Natural killer cell treated with Interleukin-12 subunit alpha and Interleukin-12 subunit beta and Interleukin-15 and Interleukin-18, amount 100 ng/mL, for 72 hours (primary cell): ENCODE measurements at places on chromosomes 12 and 14. TPM values are rescaled to one million over a fixed set of nuclear protein-coding genes. Genes with fewer than 3 reads are reported as not detected.

- H3K4me1 ChIP-seq = no peaks in the 10 kb centered on the region
- peaks cover 17% of the 10 kb centered on the region for H3K27me3 ChIP-seq
- H3K27ac ChIP-seq = no peak overlapping the region
- DNase-seq = no peak
These were observed 3.7 kb downstream of the CLEC14A start for GRCh38 chr14:38252066-38252710.

GRCh38 chr12:73947326-73948026 is 590.2 kb upstream of the ATXN7L3B start:
- H3K4me3 ChIP-seq = no peak overlapping the region
- H3K27me3 ChIP-seq = no peaks in the 10 kb centered on the region
- H3K27ac ChIP-seq = no peak overlapping the region
- H3K4me1 ChIP-seq = no peaks in the 10 kb centered on the region

Gene MGAT4C
- not detected for total RNA-seq

Gene DPY19L2
- total RNA-seq = 0.64 TPM

Gene DLGAP5
- total RNA-seq = 60.6 TPM
